ENCODE measurements at places on chromosomes 4 and X.

DNA sequence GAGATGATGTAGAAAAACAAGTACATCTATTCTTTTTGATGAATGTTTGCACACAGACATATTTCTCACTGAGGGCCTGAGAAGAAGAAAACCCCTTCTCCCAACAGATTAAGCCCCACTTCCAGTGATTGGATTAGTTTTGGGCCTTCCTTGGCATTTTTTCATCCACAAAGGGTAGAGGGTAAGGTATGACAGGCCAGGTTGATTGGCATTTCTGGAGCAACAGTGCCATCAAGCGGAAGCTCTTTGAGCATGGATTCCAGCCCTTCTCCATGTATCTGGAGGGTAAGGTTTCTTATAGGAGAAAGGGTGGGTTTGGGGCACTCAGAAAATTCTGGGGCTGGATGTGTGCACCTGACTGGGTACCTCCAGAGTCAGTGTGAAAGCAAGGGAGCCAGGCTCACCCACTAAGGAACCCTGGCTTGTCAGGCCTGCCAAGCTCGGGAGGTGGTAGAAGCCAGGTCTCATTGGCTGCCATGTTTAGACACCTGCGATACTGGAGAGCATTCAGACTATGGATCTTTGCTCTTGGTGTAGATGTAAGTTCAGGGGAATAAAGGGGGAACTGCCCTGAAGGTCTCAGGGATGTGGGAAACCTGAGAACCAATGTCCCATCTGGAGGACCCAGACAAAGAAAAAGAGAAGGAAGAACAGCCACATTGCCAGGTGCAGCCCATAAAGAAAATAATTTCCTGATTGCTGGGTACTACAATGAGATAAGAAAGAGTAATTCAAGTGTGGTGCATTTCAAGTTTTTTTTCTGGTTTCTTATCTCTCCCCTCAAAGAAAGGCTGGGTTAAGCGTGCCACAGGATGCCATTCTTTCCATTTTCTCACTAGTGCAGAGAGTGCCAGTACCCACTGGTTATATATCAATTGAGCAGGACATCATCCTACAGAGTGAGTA, 222.3 kb upstream of the AGTR2 start:
- DNase-seq: peak; percentile 48

DNA sequence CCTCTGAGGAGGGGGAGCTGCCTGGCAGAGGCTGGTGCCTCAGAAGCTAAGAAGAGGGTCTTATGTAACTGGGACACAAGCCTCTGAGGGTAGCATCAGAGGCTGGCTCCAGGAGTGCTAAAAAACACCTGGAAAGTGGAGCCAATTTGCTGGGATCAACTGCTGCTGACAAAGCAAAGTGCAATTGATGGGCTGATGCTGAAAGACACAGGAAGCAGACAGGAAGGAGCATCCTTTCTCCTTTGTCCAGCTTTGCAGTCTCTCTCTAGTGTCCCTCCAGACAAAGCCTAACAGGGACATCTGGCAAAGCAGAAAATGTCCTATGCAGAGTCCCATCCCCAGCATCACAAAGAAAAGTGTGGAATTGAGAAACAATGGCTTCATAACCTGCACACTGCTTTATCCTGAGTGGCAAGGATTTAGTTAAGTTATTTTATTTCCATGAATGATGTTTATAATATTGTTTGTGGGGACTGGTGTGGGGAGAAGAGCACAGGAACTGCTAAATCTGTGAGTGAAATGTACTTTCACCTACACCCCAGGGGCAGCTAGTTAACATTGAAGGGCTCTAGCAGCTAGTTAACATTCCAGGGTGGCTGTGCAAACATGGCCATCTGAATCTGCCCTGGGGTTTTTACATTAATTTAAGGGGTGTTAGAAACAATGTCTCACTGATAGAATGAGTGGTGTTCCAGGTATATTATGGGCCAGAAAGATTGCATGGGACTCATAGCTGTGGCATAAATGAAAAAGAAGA, 25.6 kb upstream of the MBTPS2 start:
- DNase-seq: no peak

DNA sequence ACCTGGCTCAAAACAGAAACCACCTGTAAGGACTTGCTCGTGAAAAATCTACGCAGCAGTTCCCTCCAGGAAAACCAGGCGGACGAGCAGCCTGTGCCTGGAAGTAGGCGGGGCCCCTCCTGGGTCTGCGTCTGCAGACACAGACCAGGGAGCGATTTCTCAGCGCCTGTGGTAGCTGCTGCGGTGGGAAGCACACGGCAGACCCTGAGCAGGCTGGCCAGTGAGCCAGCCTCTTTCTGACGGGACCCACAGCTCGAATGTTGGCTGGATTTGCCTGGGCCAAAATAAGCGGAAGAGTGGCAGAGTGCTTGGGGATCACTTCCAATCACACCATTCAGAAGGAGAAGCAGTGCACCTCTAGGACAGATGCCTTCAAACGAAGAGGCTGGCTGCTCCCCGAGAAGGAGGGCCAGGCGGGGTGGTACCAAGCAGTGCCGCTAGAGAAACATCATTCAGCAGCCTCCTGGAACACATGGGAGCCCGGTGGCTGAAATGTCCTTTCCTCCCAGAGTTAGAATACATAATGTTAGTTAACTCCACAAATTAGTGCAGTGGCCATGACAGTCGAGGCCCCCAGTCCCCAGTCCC, 85.9 kb downstream of the GATB start:
- DNase-seq: no peak

GRCh38 chrX:15269618-15270521, at the start of gene ASB9:
Gene ASB9 (minus strand): TSS chrX:15270083. CDS start chrX:15269874, 209 bp downstream.
- no peak for DNase-seq

- DNase-seq: peak; percentile 21
Observed at GRCh38 chr4:155705664-155706063, 39.0 kb downstream of the GUCY1A1 start.

- no peak for DNase-seq
Observed at GRCh38 chr4:79476196-79476595, 68.2 kb upstream of the GK2 start.

DNA sequence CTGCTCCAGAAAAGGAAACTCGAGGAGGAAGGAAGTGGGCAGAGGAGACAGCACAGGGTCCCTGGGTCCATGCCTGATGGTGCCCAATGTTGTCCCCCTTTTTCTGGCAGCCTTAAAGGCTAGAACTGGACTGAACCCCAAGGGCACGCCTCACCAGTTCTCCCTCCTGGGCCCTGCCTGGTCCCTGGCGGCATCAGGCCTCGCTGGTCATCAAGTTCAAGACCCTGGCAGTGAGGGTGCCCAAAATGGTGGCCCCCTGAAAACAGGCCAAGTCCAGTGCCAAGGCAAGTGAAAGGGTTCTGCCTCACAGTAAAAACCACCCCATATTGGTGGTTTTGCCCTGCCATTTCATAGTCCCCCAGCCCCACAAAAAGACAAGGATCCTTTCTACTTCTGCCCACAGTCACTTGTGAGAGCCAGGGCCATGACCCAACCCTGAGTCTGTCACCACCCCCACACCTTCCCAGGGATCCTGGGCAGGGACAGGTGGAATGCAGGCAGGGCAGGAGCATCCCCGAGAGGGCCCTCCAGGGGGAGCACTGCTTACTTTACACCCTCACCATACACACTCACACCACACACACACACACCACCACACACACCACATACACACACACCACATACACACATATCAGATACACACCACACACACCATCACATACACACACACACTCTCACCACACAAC, 107.6 kb downstream of the DCTD start:
- DNase-seq: no peak

DNA sequence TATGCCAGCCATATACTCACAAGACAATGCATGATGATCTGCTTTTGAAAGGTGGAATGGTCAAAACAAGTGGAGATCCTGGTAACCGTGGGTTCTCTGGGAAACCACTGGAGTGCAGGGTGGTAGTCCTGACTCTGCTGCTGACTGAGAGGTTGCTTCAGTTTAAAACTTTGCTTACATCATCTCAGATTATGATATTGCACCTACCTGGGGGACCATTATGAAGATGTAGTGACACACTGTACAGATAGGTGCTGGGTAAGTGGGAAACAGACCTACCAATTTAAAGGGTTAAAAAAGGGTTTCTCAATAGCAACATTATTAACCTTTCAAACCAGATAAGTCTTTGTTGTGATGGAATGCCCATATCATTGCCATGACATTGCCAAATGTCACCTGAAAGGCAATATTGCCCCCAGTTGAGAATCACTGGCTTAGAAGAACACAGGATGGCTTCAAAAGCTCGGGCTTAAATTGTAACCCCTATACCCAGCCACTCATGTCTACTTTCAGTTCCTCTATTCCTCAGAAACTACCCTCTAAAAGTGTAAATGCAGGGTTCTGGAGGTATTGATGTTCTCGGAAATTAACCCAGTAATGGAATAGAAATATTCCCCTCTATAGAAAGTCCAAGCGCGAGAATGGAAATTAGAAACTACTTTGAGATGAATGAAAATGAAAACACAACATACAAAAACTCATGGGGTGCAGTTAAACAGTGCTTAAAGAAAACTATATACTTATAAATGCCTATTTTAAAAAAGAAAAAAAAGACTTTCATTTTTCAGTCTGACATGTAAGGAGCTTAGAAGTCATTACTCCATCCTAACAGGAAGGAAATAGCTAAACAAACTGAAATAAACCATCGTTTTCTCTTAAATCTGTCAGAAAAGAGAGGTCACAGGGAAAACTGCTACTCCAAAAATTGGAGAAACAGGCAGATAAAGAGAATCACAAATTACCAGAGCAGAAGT, 65.8 kb downstream of the ARHGEF6 start:
- no peak for DNase-seq

GRCh38 chr4:1961563-1961962, 47.2 kb downstream of the NELFA start:
- no peak for DNase-seq

GRCh38 chrX:42276982-42277690, 353.8 kb upstream of the CASK start:
- no peak for DNase-seq

- no peak for DNase-seq
Observed at GRCh38 chr4:140781596-140781995, 25.4 kb upstream of the TBC1D9 start.

DNA sequence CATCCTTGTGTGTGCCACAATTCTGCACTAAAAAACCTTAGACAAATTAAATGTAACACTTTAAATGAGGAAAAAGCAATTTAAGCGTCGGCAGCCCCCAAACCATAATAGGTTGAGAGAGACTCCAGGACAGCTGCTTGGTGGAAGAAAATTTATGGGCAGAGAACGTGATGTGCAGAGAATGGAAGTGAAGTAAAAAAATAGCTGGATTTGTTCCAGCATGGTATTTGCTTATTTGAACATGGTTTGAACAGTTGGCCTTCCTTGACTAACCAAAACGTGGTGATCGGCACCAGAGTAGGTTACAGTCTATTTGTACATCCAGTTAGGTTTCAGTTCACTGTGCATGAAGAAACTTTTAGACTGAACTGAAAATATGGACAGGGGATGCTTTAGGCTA, 343.0 kb upstream of the CPEB2 start:
- DNase-seq: no peak

DNA sequence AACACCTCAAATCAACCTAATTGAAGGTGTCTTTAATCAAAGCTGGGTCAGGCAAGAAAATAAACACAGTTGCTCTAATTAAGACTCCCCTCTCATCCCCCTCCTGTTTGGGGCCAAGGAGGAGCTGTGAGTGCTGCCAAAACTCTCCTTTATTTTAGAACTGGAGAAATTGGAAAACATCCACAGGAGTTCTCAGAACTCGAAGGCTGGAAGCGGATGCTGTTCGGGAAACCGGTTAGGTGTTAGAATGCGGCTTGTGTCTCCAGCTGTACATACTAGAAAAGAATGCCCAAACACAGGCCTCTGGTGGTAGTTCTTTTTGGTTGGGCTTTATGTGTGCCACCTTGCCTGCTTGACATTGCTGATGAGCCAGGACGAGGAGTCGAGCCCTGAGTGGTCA, 118.2 kb downstream of the GPR143 start:
- no peak for DNase-seq

- DNase-seq: no peak
Observed at GRCh38 chr4:123480706-123481418, 84.3 kb downstream of the SPRY1 start.

DNA sequence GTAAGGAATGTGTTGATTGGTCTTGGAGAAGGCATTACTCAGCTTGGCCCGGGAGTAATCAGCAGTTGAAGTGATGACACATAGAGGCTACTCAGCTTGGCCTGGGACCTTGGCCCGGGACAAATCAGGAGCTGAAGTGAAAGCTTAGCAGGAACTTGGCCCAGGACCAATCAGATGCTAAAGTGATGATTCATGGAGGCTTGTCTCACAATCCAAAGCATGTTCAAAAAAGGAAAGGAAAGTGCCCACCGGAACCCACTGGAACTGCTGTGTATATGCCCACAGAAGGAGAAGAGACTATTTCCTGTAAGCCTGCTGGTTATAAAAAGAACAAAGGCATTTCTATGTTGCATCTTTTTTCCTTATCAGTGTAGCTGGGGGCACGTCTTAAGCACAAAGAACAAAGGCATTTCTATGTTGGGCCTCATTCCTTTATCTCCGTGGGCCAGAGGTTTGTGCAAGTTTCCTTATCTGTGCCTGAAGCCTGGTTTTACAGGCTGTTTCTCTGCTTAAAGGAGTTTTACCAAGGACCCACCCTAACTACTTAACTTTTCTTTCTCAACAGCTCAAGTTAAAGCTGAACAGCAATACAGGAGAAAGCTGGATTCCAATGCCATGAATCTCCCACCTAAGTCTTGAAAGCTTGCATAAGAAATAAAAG, 1176.7 kb downstream of the NLGN4X start:
- DNase-seq: no peak

DNA sequence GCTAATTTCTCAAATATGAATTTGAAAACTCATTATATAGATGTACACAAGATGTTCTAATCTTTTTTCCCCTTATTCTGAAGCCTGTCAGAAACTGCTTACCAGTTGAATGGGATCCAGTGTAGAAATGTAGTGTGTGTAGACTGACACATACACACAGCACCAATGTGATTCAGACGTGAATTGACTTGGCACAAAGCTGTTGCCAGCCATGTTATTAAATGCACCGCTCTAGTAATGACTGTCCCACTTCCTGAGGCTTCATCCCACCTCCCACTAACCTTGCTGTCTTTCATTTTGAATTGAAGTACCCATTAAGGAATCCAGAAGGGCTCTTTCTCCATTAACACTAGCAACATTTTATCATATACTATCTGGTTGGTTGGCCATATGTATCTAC, 146.6 kb downstream of the PPA2 start:
- DNase-seq: no peak

- DNase-seq: no peak
Observed at GRCh38 chr4:63556332-63556731, 852.9 kb downstream of the TECRL start.

- DNase-seq: no peak
Observed at GRCh38 chr4:108372681-108373080, 203.9 kb upstream of the LEF1 start.
